ENCODE measurements at places on chromosomes 13 and 19. TPM values are rescaled to one million over a fixed set of nuclear protein-coding genes. Genes with fewer than 3 reads are reported as not detected.

Gene PDS5B
- total RNA-seq = 46.5 TPM

Gene PEG3
- 0.49 TPM for total RNA-seq

Gene LRRC25
- total RNA-seq = not detected

Gene B3GNT8
- 1.5 TPM for total RNA-seq
